ENCODE measurements at places on chromosomes 7 and 10.

GRCh38 chr10:32437334-32437733, 8.6 kb upstream of the CCDC7 start:
- DNase-seq: no peak

DNA sequence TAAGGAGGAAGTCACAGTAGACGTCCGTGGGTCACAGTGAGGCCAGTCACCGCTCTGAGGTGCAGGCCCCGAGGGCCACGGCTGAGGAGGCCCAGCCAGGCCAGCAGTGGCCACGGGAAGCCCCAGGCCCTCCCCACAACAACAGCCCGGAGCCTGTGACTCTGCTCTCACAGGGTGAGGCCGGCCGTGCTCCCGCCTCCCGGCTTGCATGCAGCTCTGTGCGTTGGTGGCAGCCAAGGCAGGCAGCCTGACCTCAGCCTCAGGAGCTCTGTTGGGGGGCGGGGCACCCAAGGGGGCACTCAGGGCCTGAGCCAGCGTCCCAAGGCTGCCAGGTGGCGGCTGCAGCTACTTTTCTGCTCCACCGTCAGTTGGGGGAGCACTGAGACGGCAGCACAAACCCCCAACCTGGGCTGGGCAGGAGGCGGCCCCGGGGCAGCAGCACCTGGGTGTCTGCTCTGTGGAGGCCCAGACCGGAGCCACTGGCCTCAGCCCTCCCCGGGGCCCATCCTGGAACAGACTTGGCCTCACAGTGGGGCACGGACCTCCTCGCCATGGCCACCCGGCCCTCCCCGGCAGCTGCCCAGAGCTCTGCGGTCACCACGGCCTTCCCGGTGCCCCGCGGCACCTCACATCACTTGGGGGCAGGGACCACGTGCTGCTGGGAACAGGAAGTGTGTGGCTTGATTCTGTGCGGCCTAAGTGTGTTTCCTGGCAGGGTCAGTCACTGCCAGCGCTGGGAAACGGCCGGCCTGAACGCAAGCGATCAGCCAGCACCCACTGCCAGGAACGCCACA, 13.3 kb downstream of the CYP2W1 start:
- no peak for DNase-seq

DNA sequence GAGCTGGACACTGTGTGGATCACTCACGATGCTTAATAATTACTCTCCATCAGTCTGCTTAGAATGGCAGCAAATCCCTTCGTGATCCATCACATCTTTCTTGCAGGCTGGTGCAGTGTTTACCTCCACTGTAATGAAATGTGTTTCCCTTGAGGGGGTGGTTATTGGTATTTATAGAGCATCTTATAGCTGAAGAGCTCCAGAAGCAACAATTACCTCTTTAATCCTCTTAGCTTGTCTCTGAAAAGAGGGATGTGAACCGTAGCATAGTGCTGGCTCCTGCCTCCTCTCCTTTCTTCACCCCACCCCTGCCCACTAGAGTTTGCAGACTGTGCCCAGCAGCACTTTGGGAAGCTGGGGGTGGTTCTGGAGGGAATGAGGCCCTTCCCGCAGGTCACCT, 132.6 kb downstream of the CAMK1D start:
- no peak for DNase-seq

DNA sequence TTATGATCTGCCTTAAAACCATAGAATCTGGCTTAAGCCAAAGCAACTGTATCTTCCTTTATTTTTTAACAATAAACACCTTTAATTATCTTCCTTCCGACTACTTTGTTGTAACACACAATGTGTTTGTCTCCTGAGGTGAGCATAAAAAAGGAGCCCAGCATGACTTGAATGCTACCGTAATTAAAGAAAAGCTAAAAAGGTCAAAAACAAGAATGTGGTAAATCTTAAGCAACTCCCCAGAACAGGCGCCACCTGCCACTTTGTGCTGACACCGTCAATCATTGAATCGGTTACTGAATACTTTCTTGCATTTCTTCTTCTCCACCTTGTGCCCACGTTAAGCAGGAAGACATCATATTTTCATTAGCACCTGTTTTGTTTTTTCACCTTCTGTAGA, 569.9 kb upstream of the C7orf33 start:
- DNase-seq: no peak

DNA sequence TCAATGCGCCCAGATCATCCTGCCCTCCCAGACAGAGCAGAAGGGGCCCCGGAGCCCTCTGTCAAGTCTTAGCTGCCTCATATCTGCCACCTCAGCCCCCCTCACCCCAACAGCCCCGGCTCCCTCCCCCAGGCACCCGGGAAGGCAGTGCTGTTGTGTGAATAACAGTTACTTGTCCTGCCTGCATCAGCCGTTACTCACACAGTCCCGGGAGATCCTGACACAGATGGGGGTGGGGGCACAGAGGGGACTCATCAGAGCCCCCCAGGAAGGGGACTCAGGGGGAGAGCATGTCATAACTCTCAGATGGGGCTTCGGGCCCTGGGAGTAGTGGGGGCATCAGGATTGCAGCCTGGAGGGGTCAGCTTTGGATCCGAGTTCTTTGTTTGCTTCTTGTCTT, 12.4 kb upstream of the SERPINE1 start:
- no peak for DNase-seq

- DNase-seq: no peak
Measured at GRCh38 chr7:70052691-70053090, 454.4 kb downstream of the AUTS2 start.

DNA sequence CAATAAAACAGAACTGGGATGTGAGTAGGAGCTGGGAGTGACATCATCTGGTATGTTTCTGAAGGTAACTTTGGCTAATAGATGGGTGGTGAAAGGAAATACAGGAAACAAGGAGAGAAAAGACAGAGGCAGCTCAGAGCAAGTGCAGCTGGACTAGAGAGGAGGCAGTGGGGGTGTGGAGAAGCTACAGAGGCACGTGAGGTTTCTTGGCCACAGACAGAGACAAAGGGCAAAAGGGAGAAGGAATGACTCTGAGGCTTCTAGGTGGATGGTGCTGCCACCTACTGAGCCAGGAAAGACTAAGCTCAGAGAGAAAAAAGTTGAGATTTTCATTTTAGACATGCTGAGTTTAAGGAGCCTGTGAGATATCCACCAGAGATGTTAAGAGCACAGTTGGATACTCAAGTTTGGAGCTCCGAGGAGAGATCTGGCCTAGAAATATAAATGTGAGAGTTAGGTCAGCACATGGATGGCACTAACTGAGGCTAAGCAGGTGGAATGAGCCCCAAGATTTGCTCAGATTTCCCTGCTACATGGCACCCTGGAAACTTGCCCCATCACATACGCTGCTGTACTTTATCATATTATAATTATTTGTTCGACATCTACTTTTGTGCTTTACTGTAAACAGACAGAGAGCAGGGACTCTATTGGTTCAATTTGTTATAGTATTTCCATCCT, 293.0 kb upstream of the IMMP2L start:
- no peak for DNase-seq

DNA sequence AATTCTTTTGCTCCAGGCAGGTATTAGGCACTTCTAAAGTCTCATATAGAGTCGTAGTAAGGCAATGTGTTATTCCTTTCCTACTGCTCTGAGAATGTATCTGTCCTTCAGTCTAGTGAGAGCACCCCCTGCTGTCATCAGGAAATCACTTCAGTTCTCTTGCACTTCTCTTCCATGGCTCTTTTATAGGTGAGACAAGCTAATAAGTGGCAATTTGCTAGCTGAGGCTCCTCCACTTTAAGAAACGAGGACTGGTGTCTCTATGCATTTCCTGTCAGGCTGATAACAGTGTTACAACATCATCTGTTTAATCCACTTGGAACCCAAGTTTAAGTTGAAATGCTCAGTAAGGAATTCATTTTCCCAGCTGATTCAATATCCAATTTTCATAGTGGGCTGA, 350.6 kb downstream of the TFEC start:
- no peak for DNase-seq

GRCh38 chr7:49264530-49264929, 340.2 kb downstream of the CDC14C start:
- DNase-seq: no peak

DNA sequence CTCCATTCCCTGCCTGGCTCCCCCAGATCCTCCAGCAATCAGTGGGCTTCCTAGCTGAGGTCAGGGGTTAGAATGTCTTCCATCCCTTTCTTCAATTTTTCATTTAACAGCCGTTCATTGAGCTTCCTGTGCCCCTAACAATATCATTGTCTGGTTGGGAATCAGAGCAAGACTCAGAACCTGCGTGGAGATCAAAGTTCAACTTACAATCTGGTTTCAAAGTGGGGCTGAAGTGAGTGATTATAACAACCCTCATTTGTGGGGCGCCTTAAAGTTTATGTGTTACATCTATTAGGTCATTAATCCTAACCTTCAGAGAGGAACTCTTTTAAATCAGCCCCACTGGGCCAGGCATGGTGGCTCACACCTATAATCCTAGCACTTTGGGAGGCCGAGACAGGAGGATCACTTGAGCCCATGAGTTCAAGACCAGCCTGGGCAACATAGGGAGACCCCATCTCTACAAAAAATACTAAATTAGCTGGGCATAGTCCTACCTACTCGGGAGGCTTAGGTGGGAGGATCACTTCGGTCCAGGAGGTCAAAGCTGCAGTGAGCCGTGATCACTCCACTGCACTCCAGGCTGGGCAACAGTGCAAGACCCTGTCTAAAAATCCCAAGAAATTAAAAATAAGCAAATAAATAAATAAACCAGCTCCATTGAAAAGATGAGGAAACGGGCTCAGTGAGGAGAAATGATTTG, 45.4 kb upstream of the SLF2 start:
- DNase-seq: no peak

GRCh38 chr10:128137877-128138276, 11.7 kb upstream of the MKI67 start:
- no peak for DNase-seq

DNA sequence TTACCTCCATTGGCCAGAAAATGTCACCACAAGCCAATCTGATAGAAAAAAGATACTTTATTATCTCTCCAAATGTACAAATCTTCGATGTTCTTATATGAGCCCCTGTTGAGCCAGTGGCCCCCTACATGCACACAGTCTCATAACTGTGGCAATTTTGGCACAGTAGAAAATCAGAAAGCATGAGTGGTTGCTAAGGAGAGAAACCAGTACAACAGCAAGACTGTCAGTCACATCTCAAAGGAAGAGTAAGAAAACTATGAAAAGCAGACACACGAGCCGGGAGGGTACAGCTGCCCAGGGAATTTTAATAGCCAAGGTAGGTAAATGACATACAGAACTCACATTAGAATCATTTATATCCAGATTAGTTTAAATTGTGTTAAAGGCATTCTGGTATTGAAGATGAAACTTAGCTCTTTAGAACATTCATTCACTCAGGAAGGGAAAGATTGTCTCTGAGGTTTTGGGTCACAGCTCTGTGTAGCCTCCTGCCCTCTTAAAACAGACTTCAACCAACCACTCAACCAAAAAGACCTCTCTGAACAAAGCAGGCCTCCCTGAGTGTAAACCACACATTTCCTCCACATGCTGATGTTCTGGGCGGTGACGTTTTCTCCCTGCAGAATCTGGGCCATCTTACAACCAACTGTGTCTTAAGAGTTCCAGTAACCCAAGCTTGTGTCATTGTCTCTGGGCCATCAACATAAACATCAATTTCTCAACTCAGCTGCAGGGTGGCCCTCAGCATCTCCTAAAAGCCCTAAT, 80.8 kb upstream of the ADAM12 start:
- no peak for DNase-seq

GRCh38 chr7:113349339-113349738, 231.0 kb upstream of the SMIM30 start:
- DNase-seq: no peak

DNA sequence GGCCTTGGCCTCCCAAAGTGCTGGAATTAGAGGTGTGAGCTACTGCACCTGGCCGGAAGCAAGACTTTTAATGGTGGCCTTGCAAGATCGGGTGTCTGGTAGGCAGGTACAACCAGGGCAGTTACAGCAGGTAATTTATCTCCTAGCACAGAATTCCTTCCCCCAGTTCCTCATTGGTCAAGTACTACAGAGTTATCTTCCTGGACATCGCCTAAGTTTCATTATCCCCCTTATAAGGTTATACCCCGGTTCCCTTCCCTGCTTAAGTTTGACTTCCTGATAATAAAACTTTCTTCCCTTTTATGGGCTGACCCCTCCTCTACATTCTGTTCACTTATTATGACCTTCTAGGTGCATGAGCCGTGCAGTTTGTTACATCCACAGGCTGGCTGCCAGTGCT, 19.0 kb upstream of the CYP3A43 start:
- peak; percentile 2 for DNase-seq

- no peak for DNase-seq
Measured at GRCh38 chr10:126235091-126235978, 152.9 kb downstream of the ADAM12 start.

DNA sequence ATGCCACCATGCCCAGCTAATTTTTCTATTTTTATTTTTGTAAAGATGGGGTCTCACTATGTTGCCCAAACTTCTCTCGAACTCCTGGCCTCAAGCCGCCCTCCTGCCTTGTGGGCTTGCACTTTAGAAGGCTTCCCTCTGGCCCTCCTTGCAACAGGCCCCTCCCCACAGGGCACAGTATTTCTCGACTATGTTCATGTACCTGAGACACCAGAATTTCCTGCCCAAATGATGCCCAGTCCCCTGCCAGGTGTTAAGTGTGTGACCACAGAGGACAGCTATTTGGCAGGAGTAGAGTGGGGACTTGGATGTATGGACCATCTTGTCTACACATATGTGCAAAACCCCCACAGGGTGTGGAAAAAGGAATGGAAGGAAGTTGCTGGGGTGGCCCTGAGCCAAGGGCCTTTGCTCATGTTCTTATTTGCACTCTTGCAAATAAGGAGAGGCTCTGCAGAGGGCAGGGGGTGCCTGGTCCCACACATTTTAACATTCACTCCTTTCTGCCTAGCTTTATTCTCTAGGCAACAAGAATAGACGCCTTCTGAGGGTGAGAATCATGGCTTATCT, 168.4 kb upstream of the PODXL start:
- no peak for DNase-seq

- no peak for DNase-seq
Measured at GRCh38 chr10:62655337-62655994, 149.1 kb upstream of the ADO start.
